H54 (cell line): ENCODE measurements at places on chromosomes 16 and 17.

- no peak for DNase-seq
Observed at GRCh38 chr17:74759243-74759801, 10.9 kb downstream of the NHERF1 start.

DNA sequence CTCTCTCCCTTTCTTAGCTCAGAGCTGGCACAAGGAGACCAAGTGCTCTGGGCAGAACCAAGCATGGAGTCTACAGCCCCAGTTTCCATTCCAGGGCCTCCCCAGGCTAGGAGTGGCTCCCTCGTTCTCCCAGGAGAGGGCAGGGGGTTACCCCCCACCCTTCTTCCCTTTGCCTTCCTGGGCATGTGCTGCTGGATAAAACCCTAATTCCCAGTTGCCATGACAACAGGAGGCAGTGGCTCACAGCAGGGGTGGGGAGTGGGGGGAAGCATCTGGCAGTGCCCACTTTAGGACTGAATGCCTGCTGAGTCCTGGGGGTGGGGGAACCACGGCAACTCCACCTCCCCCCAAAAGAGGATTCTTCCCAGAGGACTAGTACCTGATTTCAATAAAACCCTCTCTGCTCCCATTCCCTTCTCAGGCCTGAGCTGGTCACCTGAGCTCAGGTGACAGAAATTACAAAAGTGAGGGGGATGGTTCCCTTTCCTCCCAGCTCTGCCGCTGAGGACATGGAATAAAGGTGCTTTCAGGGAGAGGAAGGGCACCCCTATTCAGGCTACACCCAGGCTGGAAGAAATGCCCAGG lies 1.8 kb downstream of the MPP2 start:
- no peak for DNase-seq

DNA sequence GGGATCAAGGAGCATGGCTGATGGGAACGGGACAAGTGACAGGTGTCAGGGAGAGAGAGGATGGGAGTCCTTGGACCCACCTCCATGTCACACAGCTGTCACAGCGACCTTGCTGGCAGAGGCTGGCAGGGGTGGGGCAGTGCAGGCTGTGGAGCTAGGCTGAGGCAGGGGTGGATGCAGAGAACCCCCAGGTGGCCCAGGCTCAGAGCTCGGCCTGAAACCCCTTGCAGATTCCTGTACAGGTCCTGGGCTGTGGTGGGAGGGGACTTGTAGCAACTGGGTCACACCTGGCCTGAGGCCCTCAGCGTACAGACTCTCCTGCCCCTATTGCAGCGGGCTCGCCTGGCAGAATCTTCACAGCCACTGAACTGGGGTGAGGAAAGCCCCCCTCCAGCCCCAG lies 174.1 kb downstream of the NTN1 start:
- DNase-seq: no peak

DNA sequence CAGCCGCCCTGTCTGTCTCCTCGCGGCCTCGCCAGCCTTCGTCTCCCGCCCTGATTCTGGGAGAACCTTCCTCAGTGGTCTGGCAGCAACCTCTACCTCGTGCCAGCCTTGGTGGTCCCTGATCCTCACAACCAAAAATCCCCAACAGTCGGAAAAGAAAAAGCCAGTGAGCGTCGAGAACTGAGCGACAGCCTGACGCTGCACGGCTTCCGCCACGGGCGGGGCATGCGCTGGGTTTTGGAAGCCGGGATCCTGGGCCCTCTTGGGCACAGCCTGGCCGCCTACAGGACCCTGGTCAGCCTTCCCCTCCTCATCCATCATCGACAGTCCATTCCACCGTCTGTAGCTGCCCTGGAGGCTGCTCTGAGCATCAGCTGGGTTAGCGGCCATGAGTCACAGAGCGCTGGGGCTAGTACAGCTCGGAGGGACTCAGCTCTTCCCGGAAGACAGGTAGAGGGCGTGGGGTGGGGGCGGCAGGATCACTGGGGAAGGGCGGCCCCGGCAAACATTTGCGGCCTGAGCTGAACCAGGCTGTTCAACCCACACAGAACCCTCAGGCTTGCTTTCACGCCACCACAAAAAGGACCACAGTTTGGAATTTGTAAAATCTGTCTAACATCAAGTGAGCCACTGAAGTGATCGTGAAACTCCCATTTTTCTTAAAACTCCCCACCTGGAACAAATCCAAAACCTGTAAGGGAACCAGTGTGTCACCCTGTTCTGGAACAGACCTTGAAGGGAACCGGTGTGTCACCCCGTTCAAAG lies 55.4 kb upstream of the DOC2B start:
- DNase-seq: no peak

- DNase-seq: peak; percentile 70
Observed at GRCh38 chr16:30053376-30054015, 12.1 kb upstream of the ALDOA start.

- DNase-seq: no peak
Observed at GRCh38 chr16:6903671-6904070, 429.0 kb upstream of the RBFOX1 start.

DNA sequence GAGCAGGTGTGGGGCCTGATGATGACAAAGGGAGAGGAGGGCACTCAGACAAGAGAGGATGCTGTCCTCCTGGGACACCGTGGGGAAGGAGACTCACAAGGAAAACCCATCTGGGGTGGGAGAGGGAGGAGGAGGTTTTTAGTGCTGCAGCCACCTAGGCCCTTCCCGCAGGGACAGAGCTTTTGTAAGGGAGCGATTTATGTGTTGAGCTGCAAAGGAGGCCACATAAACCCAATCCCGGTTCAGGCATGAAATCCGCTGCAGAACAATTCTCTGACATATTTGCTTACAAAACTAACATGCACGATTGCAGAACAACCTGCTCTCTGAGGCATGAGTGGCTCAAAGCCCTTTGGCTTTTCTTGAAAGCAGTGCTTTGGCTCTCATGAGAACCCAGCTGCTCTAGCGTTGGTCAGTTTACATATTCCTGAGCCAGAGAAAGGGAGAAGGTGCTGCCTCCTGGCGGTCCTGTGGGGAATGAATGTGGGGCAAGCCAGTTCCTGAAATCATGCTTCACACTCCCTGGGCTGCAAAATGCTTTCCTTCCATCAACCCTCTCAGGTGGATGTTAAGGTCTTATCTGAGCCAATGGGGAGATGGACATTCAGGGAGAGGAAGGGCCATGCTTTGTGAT lies 122.4 kb upstream of the NLRP1 start:
- DNase-seq: peak; percentile 35

DNA sequence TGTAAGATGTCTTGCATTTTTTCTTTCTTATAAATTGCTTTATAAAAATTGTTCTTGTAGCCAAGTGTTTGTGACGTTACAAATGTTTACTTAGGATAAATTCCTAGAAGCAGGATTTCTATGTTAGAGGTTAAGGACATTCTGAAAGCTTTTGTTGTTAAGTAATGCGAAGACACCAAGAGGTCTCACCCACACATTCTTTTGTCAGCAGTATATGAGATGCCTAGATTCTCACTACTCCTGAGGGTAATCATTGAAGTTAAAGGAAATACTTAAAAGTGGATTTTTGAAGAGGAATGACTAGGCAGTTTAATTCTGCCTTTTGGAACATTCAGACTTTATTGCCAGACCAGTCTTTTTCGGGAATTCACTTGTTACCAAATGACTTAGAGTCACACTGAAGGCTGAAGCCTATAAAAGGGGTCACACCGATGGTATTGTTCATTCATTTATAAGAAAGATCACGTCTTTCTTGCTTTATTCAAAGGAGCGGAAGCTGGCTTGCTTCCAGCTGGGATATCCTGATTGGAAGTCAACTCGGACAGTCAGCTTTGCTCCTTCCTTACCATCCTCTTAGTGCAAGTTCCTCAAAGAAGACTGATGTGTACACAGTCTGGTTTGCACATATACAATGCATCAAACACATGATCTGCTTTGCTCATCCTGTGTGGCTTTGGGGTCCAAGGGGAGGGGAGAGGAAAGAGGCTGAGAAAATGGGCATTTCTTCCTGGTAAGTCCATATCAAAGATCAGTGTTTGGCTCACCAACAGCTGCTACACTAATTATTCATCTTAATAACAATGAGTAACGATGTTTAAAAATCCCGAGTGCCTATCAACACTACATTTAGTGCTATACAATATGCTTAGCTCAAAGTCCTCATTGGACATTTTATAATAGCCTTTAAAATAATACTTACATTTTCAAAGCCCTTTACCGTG lies 160.0 kb downstream of the MAP2K6 start:
- no peak for DNase-seq

GRCh38 chr17:79171188-79171587 lies 96.6 kb downstream of the ENGASE start:
- DNase-seq: no peak

DNA sequence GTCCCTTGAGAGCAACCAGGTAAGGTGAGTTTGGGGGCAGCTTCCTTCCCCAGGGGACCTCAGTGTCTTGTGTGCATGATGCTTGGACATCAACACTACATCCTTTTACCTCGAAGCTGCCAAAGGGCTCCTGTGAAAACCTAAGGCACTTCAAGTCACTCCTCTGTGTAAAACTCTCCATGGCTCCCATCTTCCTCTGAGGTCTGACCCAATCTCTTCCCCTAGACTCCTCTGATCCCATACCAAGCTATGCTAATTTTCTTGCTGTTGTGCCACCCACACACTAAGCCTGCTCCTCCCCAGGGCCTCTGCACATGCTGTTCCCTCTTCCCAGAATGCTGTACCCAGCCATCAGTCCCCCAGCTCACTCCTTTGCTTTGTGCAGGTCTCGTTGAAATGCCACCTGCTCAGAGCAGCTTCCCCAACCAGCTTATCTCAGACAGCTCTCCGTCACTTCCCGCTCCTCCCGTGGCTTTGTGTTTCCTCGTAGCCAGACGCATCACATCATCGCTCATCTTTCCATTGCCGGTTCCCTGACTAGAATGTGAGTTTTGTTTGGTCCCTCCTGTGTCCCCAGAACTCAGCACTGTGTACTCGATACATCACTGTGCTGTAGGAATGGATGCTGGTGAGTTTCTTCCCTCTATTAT lies 78.4 kb downstream of the CNGB1 start:
- no peak for DNase-seq

DNA sequence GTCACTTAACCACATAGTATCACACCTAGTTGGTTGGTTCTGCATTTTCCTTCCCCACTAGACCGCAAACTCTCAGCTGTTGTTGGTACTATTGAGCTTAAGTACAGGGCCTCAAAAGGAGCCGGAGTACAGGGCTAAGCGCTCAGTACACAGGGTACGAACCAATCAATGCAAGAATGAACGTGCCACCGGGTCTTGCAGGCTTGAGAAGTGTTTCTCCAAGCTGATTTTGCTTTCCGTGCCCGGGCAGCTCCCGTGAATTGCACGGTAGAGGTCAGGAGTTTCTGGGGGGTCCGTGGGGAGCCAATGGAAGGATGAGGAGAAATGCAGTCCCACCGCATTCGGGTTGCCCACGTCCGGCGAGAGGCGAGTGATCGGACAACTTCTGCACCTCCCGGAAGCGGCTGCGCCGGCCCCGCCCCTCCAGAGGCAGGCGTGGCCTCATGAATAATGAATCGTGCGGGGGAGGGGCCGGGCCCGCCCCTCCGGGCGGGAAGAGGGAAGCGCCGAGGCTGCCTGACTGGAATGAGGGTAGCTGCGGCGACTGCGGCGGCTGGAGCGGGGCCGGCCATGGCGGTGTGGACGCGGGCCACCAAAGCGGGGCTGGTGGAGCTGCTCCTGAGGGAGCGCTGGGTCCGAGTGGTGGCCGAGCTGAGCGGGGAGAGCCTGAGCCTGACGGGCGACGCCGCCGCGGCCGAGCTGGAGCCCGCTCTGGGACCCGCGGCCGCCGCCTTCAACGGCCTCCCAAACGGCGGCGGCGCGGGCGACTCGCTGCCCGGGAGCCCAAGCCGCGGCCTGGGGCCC lies at the start of gene SNTB2:
Gene SNTB2, plus strand, starts transcription at position 523 of the 804 bp plus-strand sequence. Its CDS starts 3 bp downstream, at position 526.
- DNase-seq: peak; percentile 82

DNA sequence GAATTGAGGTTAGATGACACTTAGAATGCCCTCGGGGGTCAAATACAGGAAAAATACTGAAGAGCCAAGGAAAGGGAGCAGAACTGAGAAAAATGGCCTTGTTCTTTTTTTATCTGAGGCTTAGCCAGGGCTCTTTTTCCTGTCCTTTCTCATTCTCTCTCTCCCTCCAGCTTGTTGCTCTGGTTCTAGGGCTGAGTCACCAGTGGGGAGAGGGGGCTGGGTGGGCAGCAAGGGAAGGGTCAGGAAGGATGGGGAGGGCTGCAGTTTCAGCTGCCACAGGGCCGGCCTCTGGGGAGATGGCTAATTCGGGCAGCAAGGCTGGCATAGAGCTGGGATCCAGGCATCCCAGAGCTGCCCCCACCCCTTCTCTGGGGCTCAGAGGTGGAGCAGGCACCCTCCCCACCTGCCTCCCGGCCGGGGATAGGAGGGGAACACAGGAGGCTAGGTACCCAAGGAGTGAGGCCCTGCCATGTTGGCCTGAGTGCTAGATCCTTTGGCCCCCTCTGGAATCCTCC lies 3.9 kb downstream of the ITGA3 start:
- no peak for DNase-seq

GRCh38 chr16:71669926-71670536 lies 44.0 kb downstream of the MARVELD3 start:
- no peak for DNase-seq

- no peak for DNase-seq
Observed at GRCh38 chr16:50610331-50611262, 62.4 kb downstream of the NKD1 start.

DNA sequence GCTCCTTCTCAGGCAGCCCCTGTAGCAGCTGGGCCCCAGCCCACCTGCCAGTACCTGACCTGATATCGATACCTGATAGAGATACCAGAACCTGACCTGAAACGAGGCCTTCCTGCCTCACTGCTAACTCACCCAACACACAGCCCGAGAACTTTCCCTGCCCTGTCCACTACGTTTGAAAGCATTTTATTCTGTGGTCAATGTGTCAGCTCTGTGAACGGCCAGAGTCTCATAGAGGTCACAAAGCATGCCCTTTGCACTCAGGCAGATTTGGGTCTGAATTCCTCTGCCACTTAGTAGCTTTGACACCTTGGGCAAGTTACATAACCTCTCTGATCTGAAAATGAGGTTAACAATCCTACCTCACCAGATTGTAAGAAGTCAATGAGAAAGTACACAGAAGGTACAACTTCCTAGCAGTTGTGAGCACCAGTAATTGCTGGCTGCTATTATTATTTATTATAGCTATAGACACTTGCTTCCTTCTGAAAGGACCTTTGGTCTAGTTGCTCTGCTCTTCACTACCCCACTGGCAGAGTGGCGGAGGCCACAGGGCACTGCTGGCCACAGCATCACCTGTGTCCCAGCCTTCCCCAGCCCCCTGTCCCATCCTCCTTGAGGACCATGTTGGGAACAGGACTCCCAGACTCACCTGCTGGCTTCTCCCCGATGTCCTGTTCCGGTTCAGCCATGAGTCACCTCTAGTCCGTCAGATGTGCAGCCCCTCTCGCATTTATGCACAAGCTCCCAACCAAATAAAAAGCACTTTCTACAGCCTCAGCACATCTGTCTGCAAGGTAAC lies 895 bp downstream of the ANKRD40CL start:
- no peak for DNase-seq

GRCh38 chr17:40301315-40301714 lies 7.7 kb upstream of the RARA start:
- no peak for DNase-seq

DNA sequence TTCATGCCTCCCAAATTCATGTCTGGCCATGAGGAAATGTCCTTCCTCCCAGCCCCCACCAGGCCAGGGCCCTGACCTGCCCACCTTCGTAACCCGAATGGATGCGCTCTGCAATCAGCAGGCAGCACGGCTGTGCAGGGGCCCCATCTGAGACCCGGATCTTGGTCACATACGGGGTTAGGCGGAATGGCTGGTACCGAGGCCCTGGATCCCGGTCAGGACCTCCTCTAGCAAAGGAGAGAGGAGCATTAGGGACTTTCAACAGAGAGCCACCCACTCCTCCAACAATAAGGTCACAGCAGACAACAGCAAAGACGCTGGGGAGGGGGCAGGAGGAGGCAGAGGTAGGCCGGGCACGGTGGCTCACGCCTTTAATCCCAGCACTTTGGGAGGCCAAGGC lies 3.6 kb downstream of the PER1 start:
- no peak for DNase-seq

GRCh38 chr16:25771216-25771615 lies 79.5 kb downstream of the HS3ST4 start:
- no peak for DNase-seq
